ENCODE measurements at places on chromosomes 16 and 17.

DNA sequence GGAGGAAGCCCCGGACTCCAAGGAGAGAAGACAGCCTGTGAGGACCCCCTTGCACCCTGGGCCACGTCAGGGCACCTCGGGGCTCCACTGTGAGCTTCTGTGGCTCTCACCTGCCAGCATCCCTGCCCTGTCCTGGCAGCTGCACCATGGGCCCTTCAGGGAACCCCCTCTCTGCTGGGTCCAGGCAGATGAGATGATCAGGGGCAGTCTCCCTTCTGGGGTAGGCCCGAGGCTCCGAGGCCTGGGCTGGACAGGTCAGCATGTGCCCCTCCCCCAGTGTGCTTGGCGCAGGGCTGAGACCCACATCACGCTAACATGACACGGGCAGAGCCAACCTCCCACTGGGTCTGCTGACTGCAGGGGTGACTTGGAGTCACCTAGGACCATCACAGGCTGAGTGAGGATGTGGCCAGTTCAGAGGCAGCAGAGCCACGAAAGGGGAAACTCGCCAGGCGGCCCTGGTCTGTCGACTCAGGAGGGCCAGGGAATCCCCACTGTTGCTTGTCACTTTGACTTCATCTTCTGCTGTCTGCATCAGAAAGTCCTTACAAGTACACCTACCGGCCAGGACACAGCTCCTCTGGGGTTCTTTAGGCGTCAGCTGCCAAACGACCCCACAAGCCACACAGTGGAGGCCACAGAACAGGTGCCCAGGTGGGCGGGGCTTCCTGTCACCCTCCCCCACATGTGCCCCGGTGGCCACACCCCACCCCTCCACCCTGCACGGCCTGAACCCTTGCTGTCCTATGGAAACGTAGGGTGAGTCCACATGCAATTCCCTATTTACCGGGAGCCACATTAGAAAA is 2.2 kb downstream of the GALNS start:
- DNase-seq: no peak

DNA sequence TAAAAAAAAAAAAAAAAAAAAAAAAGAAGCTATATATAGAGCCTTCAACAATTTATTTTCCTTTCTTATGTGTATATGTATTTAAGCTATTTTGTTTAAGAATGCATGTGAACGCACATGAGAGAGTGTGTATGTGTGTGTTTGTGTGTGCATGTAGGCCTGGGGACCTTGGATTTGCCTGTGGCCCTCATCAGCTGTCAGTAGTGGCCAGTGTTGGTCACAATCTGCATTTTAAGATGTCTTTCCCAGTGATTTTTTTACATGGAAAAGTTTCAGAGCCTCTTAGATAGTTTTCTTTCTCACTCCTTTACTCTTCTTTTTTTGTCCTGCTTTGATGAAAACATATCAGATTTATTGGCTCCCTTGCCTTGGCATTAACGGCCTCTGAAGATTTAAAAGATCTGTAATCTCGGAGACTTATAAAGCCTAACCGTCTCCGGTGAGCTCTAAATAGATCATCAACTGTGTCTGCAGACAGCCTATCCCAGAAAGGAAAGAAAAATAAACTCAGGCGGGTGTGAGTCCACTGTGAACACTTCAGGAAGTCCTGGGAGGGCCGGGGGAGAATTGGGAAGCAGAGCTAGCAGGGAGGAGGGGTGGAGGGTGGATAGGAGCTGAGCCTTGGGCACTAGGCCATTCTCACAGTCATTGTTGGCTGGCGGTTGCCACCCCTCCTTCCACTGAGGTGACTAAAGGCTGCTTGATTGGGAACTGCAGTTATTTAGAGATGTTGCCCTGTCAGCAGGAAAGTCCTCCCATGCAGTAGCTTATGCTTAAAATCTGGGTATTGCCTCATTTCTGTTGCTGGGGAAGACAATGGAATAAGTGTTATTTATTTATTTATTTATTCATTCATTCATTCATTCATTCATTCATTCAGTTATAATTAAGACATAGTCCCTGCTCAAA is 86.8 kb downstream of the WWP2 start:
- DNase-seq: no peak

DNA sequence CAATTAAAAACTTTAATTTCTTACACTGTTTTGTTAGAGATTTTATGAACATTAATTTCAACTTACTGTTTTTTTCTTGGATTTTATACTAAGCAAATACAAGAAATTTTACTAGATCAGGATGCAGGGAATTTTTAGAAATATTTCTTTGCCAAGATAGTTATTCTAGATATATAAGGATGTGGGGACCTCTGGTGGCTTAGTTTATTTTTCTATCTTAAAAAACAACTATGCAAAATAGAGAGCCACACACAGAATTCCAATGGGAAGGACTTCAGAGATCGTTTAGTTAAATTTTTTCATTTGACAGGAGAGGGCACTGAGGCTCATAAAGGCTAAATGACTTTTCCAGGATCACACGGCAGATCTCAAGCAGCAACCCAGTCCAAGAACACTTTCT is 23.0 kb upstream of the CAPNS2 start:
- DNase-seq: peak; percentile 28

DNA sequence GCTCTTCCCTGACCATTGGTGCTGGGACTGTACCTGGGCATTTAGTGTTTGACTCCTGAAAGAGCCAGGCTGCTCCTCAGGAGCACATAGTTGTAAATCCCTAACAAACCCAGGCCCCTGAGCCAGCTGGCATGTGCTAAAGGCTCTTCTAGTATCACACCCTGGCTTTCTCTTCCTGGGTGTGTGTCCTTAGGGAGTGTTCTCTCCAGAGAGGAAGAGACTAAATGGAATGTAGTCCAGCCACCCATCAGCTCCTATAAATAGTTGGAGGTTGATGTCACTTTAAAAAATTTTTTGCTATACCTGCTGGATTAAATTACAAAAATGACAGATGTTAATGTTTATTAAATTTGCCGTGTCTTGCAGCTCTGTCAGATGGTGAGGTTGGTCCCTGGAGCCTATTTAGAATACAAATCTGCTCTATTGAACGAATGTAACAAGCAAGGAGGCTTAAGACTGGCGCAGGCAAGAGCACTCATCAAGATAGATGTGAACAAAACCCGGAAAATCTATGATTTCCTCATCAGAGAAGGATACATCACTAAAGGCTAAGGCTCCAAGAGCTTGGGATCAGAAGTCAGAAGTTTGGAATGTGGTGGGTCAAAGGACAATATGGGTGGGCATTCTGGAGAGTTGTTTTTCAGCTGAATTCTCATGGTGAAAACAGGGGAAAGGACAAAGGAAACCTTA is 13.1 kb upstream of the DUSP14 start:
- DNase-seq: peak; percentile 80

- DNase-seq: no peak
Observed at GRCh38 chr17:82965371-82965770, 114.0 kb upstream of the METRNL start.

DNA sequence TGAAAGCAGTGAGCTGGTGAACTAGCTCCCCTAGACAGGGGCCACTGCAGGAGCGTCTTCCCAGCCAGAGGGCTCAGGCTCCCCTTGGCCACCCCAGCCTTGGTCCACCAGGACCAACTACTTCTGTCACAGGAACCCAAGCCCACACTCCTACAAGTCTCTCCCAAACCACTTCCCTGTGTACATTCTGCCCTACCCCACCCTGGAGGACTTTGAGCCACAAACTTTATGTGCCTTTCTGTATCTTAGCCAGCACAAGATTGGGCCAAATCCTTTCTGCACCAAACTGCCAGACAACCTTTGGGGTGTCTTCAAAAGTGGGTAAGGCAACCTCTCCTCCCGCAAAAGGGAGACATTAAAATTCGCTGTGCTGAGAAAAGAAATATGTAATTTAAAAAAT is 31.6 kb downstream of the EFCAB5 start:
- no peak for DNase-seq

Measured in LNCaP clone FGC (cell line).